Cortex of kidney (tissue), 1 donor: ENCODE measurements at places on chromosomes 3 and 15.
A peak's percentile ranks its signal among the peaks of the same experiment; 100 is the strongest.

DNA sequence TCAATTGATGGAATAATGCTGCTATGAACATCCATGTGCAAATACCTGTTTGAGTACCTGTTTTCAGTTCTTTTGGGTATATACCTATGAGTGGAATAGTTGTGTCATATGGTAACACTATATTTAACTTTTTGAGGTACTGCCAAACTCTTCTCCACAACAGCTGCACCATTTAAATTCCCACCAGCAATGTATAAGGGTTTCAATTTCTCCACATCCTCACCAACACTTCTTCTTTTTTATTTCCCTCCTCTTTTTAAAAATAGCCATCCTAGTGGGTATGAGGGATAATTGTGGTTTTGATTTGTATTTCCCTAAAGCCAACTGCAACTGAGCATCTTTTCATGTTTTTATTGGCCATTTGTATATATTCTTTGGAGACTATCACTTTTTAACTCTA lies 31.3 kb upstream of the ARHGEF3 start:
- no peak for DNase-seq

DNA sequence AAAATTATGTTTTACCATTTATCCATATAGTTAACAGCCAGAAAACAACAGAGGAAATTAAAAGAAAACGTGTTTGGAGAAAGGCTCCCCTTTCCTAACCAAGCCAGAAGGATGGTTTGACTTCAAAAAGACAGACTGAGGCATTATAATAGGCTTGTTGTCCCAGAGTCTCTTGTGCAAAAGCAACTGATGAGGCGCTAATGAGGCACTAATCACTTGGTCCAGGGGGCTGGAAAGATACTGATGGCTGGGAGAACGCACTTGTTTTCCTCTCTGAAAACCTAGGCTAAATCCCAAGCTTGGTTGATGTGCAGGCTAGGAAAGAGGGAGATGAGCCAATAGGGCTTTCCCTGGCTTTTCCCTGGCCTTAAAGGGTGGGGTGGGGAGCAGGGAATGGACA lies 389.6 kb downstream of the NTRK3 start:
- DNase-seq, result no peak

DNA sequence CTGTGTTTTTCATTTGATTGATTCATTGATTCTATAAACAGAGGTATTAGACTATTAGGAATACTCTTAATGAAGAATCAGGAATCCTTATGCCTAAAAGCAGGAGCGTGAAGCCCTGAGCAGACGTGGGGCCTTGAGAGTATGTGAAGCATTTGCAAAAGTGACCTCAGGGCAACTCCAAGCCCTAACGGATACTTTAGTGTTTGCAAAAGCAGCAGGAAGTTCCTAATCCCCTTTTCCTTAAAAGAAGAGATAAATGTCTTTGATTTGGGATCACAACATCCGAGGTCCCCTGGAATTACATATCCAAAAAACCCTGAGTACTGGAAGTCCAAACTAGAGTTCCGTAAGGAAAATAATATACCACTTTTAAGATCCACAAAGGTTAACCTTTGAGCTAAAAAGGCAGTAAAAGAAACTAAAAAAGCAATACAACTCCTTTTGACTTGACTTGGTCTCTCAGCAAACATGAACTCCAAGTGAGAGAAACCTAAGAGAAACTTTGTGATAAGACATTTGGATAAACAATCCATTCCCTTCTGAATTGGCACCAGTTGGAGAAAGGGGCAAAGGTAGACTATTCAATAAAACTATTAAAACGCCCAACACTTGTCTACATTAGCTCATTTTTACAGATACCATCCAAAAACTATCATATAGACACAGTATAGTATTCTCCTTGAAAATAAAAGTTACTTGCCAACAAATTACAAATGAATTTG lies 27.4 kb downstream of the PRTG start:
- DNase-seq, result no peak

- DNase-seq, result no peak
Observed at GRCh38 chr15:88896333-88897033, 1.1 kb upstream of the HAPLN3 start.

GRCh38 chr3:51646091-51646490 lies 25.0 kb upstream of the TEX264 start:
- no peak for DNase-seq

DNA sequence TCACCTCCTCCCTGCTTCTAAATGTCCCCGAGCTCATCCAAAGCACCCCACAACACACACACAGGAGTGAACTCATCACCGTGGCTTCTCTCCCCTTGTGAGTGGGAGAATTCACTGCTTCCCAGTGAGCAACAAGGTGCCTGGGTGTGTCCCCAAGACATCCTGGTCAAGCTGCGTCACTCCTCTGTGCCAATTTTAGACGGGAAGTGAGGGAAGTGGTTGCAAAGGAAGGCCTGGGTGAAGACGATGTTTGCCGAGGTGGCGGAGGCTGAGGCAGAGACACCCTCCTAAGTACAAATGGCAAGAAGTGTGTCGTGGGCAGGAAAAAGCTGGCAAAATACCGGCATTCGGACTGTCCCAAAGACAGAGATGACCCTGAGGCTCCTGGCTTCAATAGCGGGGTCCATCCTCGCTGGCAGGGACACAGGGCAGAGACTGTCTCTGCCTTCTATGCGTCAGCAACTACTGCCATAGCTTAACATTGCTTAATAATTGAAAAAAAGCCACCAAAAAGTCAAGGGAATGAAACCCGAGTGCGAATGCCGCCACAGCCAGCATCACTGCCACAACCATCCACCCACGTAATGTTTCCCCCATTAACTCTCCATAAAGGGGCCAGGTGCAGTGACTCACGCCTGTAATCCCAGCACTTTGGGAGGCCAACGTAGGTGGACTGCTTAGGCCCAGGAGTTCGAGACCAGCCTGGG lies 72.8 kb downstream of the VGLL4 start:
- no peak for DNase-seq

DNA sequence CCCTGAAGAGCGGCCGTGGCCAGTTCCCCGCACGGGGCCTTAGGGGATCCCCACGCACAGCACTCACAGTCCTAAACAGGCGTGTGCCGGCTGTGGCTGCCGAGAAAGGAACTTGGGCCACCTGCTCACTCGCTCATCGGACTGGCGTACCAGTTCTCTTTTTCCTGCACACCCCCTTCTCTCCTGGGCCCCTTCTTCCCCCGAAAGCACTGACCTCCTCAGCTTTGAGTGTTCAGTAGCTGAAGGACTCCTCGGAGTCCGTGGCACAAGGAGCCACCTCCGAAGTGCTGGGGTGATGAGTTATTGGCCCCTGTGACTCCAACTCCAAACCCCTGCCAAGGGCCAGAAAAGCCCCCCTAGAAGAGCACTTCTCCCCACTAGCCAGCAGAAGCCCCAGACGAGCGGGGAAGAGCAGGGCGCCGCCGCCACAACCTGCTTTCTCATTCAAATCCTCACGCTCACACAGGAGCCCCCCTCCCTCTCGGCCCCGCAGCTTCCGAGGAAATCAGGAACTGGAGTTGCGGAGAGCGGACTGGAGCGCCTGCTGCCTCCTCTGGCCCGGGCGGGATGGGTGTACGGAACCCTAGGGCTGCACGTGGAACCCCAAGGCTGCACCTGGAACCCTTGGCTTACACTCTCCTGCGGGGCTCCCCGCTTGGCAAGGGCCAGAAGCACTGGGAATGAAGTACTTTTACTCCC lies at the start of gene PLCH1:
TSS of gene PLCH1 (minus strand) at position 446 of the 699 bp plus-strand sequence. CDS start 40,847 bp downstream, outside the sequence.
- DNase-seq, result peak; percentile 13
